HL-60 (cell line): ENCODE measurements at places on chromosomes 12 and 14.

DNA sequence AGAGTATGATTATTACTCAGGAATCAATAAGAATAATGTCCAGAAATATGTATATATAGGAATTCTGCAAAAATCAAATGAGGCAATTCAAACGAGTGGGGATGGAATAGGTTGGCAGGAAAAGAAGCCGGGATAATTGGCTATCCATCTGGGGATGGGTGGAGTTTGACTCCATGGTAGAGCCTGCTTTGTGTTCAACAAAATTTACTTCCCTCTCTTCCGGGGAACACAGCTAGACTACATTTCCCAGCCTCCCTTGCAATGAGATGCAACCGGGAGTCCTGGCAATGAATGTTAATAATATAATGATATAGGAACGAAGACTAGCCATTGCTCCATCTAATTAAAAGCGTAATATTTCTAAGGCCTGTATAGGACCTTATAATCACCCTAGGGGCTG, 146.6 kb downstream of the EFCAB11 start:
- no peak for DNase-seq

DNA sequence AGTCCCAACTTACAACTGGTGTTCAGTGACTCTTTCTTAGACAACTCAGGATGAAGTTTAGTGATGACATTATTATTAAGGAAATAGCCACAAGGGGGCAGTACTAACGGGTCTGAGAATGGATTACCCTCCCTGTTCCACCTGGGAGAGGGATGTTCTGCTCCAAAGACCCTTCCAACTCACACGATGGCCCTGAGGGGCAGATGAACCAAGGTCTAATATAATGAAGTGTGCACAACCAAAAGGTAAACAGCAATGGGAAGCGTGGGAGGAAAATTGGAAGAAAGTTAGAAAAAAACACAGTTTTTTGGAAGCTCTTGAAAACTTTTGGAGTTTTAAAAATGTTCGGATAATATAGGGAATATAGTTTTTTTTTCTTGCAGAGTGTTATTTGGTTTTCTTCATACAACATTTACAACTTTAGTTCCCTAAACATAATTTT, 24.0 kb downstream of the FGF6 start:
- peak; percentile 29 for DNase-seq

DNA sequence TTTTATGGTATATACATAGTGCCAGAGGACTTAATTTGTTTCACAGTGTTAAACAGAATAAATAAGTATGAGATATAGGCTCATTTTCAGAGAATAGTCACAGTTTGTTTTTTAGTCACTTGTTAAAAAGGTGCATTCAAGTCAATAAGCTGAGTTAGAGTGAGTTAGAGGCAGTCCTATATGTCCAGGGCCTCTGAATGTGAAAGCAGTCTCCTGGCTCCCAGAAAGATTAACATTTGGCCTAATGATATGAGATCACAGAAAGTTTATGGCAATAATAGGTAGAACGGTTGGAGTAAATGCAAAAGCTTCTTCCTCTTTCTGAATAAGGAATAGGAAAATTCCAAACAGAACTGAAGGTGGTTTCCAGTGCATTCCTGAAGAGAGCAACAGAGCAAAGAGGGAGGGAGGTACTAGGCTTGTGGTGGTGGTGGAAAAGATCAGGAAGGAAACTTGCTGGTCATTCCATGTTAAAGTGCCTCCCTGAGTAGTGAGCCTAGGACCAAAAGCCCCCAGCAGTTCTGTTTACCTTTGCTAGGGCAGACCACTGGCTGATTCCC, 54.4 kb downstream of the SLC38A4 start:
- DNase-seq, result no peak

DNA sequence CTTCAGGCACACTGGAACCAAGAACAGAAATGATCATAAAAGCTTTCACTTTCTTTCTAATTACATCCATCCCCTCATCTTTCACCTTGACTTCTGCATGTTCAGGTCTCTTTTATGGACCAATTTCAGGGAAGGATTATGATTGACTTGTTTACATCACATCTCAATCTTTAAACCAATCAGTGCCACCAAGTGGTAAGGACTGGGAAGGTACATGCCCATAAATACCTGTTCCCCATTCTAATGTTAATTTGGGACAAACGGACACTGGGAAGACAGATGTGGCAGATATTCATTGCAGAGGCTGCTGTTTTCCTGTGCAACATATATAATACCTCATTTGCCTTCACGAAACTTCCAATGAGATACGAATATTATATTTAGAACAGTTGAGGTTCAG, 978.1 kb downstream of the GALC start:
- no peak for DNase-seq

GRCh38 chr14:104547310-104547997, 32.1 kb upstream of the C14orf180 start:
- DNase-seq, result no peak

- no peak for DNase-seq
Measured at GRCh38 chr12:31658471-31659086, 909 bp upstream of the ETFBKMT start.

- DNase-seq, result no peak
Measured at GRCh38 chr12:117142094-117142493, 42.9 kb upstream of the TESC start.

GRCh38 chr14:99263564-99264330, 8.2 kb downstream of the BCL11B start:
- DNase-seq, result no peak

- DNase-seq, result no peak
Measured at GRCh38 chr12:96130396-96131059, 63.6 kb upstream of the ELK3 start.

GRCh38 chr12:67290378-67290777, 21.2 kb downstream of the CAND1 start:
- DNase-seq, result no peak

DNA sequence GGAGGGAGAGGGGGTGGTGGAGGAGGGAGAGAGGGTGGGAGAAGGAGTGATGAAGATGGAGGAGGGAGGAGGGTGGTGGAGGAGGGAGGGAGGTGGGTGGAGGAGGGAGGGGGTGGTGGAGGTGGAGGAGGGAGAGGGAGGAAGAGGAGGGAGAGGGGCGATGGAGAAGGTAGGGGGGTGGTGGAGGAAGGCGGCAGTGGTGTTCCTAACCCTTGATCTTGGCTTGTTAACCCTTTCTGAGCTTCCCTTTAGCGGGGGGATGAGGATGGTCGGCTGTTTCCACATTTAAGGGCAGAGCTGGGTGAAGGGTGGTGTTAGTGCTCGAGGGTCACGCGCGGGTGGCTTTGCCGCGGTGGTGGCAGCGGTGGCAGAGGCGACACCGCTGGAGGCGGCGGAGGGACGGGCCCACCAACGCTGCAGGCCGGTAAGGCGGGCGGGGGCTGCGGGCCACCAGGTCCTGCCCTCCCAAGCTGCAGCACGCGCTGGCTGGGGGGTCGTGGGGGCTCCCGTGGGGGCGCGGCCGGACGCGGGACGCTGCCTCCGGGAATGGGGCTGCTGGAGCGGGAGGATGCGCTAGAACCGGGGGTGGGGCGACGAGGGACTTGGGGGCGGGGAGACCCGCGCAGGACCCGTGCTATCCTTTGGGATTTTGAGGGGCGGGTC, 156.3 kb downstream of the PTPN11 start:
- DNase-seq, result no peak

GRCh38 chr12:22626406-22626805, 1.4 kb downstream of the ETNK1 start:
- no peak for DNase-seq

GRCh38 chr12:12229556-12230092, 37.2 kb downstream of the LRP6 start:
- DNase-seq, result no peak

- DNase-seq, result no peak
Measured at GRCh38 chr12:69000540-69001243, 67.7 kb upstream of the CPM start.

GRCh38 chr12:9700606-9700956, 31.1 kb downstream of the CLEC2D start:
- no peak for DNase-seq

DNA sequence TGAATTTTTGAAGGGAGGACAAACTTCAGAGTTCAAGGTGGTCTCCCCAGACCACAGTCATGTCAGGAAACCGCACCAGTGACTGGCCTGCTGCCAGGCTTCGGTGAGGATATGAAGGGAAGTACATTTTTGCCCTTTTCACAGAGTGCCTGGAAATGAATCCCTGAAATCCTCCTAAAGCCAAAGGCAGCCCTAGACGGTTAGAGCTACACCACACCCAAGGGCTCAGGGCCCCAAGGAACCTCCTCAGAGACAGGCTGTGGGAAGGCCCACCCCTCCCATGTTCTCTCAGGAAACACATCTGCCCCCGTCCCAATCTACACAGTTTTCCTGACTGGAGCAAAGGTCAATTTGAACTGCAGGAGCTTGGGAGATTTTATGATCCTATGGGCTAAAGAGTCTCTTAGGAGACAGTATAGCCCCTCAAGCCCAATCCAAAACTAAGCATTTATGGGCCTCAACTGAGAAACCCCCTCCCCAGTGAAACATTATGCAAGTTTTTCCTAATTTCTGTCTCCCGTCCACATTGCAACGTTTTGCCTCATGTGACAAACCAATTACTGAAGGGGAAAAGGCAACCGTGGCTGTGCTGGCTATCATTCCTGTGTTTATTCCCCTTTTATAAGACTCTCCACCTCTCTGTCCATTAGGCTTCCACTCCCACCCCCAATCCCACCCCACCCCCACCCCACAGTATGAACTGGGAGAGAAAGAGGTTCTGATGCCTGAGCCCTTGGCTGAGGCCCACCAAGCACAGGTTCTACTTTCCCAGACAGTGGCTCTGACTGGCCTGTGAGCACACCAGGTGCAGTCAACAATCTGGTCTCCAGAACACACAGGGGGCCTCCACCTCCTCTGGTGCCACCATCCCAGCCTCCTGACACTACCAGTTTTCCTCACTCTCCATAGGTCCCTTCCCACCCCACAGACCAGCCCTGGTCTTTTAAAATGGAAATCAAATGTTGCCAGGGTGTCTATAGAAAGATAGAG, 9.6 kb upstream of the RNASE1 start:
- DNase-seq, result no peak
